Prostate gland (tissue), 2 donors: ENCODE measurements at places on chromosomes 4 and X. TPM values are rescaled to one million over a fixed set of nuclear protein-coding genes. Genes with fewer than 3 reads are reported as not detected.

The NPNT gene
- total RNA-seq: 25.2 TPM

- DNase-seq: no peak
- H3K4me1 ChIP-seq: no peaks in the 10 kb centered on the region
- no peaks in the 10 kb centered on the region for H3K27me3 ChIP-seq
- H3K36me3 ChIP-seq: no peaks in the 10 kb centered on the region
- no peak overlapping the region for H3K4me3 ChIP-seq
These were observed 1438.8 kb downstream of the PCDH7 start for GRCh38 chr4:32158961-32159360.

GRCh38 chr4:44725726-44726037 is 674 bp downstream of the GNPDA2 start:
- no peak for DNase-seq
- peak overlapping the region; percentile 78 for H3K27ac ChIP-seq
- H3K4me1 ChIP-seq: no peaks in the 10 kb centered on the region

- no peaks in the 10 kb centered on the region for H3K4me1 ChIP-seq
- H3K4me3 ChIP-seq: no peak overlapping the region
- H3K27me3 ChIP-seq: no peaks in the 10 kb centered on the region
- no peak for DNase-seq
- H3K36me3 ChIP-seq: no peaks in the 10 kb centered on the region
These were observed 186.6 kb downstream of the SOX3 start for GRCh38 chrX:140318296-140318695.

The TEX13C gene
- total RNA-seq: 2.2 TPM

The ARHGAP6 gene
- total RNA-seq: 72.6 TPM

The TAF7L gene
- total RNA-seq: 54.6 TPM

DNA sequence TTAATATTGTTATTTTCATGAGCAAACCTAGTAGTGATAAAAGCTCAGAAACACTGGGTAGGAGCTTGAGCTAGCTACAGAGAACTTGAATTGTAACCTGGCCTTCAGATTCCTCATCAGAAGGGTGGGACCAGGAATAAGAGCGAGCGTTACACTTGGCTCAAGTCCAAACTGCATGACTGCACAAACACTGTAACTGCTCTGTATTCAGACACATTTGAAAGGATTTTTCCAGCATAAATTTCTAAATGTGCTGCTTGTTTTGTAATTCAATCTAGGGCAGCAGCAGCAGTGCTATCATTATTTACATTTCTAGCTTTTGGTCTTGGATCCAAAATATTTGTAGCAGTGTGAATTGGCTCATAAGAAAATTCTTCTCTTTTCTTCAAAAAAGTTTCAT is 133.0 kb upstream of the TMLHE start:
- no peaks in the 10 kb centered on the region for H3K27me3 ChIP-seq
- no peak for DNase-seq
- H3K36me3 ChIP-seq: no peaks in the 10 kb centered on the region
- H3K27ac ChIP-seq: no peak overlapping the region
- H3K4me1 ChIP-seq: no peaks in the 10 kb centered on the region
- H3K4me3 ChIP-seq: no peak overlapping the region

- no peaks in the 10 kb centered on the region for H3K4me1 ChIP-seq
- no peaks in the 10 kb centered on the region for H3K36me3 ChIP-seq
- DNase-seq: no peak
- H3K4me3 ChIP-seq: no peak overlapping the region
These were observed 91.2 kb downstream of the ARHGAP10 start for GRCh38 chr4:147823130-147823529.

DNA sequence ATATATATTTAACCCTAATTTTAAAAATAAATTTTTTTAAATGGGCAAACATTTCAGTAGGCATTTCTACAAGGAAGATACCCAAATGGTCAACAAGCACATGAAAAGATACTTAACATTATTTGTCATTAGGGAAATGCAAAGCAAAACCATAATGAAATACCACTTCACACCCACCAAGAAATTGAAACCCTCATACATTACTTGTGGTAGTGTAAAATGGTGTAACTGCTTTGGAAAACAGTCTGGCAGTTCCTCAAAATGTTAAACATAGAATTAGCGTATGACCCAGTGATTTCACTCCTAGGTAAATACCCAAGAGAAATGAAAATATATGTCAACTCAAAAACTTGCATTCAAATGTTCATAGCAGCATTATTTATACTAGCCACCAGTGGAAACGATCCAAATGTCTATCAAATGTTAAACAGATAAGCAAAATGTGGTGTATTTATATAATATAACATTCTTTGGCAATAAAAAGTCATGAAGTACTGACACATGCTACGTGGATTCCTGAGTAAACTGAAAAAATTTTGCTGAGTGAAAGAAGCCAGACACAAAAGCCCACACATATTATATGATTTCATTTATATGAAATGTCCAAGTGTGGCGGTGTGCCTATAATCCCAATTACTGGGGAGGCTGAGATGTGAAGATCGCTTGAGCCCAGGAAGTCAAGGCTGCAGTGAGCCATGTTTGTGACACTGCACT is 16.6 kb downstream of the TRIM2 start:
- H3K27ac ChIP-seq: no peak overlapping the region
- H3K4me1 ChIP-seq: no peaks in the 10 kb centered on the region
- no peak for DNase-seq
- no peaks in the 10 kb centered on the region for H3K27me3 ChIP-seq
- H3K36me3 ChIP-seq: no peaks in the 10 kb centered on the region
- no peak overlapping the region for H3K4me3 ChIP-seq

The GLUD2 gene
- 0.64 TPM for total RNA-seq

The DAPP1 gene
- total RNA-seq: 1.1 TPM

The FRMPD3 gene
- 1.2 TPM for total RNA-seq

GRCh38 chr4:22850055-22850454 is 157.3 kb downstream of the GBA3 start:
- no peaks in the 10 kb centered on the region for H3K4me1 ChIP-seq
- H3K4me3 ChIP-seq: no peak overlapping the region
- no peaks in the 10 kb centered on the region for H3K27me3 ChIP-seq
- no peak for DNase-seq

The SCRG1 gene
- 15.1 TPM for total RNA-seq

- H3K27me3 ChIP-seq: no peaks in the 10 kb centered on the region
- H3K27ac ChIP-seq: peak overlapping the region; percentile 93
- peak overlapping the region; percentile 64 for H3K4me3 ChIP-seq
- no peaks in the 10 kb centered on the region for H3K4me1 ChIP-seq
- H3K36me3 ChIP-seq: no peaks in the 10 kb centered on the region
These were observed 1.3 kb downstream of the RBM10 start for GRCh38 chrX:47146121-47146935.

The CCDC120 gene
- total RNA-seq: 12.3 TPM

The UBQLN2 gene
- total RNA-seq: 33.3 TPM

The GPC4 gene
- total RNA-seq: 8.0 TPM

DNA sequence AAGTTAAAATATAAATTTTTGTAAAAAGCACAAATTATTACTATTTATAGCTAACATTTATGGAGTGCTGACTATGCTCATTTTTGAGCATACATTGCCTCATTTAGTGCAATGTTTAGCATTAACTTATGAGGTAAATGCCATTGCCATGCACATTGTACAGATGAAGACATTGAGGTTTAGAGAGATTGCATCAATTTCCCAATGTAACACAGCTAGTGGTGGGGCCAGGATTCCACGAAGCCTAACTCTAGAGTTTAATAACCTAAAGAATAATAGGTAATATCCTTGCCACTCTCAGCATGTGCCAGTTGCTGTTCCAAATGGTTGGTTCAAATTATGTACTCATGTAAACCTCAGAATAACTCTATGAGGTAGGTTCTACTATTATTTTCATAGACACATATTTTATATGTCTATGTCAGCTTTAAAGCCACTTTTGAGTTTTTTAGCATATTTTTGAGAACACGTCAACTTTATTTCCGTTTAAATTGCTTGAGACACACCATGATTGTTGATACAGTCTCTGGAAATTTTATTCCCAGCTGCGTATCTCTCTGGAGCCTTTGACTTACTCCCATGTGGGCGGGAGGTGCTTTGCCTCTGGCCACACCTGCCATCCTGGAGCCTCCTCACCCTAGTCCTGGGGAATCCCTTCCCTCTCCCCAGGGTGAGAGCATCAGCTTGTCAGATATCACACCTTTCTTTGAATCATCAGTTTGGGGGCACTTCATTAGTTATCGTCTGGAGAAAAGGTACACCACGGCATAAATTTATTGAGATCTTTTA is 10.8 kb upstream of the ADH1A start:
- H3K4me3 ChIP-seq: no peak overlapping the region
- H3K36me3 ChIP-seq: no peaks in the 10 kb centered on the region
- H3K27me3 ChIP-seq: no peaks in the 10 kb centered on the region

DNA sequence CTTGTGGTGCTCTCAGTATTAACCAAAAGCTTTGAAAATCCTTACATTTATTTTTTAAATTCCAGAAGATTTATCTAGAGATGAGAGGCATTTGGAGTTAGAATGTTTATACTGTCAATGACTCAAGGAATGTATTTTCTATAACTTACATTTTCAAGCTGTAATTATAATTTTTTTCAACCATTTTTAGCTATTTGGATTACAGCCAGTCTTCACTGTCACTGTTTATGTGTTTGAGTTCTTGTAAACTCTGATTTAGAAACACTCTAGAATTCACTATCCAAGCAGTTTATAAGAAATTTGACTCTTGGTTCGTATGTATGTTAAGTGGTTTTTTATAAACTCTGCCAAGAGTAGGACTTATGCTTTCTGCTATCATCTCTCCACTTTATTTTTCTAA is 36.7 kb upstream of the GUCY1A1 start:
- no peak for DNase-seq
- no peaks in the 10 kb centered on the region for H3K4me1 ChIP-seq
- no peak overlapping the region for H3K4me3 ChIP-seq

The VAMP7 gene
- 37.5 TPM for total RNA-seq

The GRIA3 gene
- 1.1 TPM for total RNA-seq

GRCh38 chr4:140706276-140706625 is 49.9 kb downstream of the TBC1D9 start:
- no peaks in the 10 kb centered on the region for H3K36me3 ChIP-seq
- no peaks in the 10 kb centered on the region for H3K27me3 ChIP-seq
- H3K27ac ChIP-seq: no peak overlapping the region
- H3K4me1 ChIP-seq: peaks cover 5% of the 10 kb centered on the region
- no peak for DNase-seq
- no peak overlapping the region for H3K4me3 ChIP-seq

The PLK4 gene
- 14.6 TPM for total RNA-seq
